ENCODE measurements at places on chromosomes 12 and 14.

GRCh38 chr12:116792403-116792802 is 54.3 kb downstream of the RNFT2 start:
- DNase-seq, result no peak

DNA sequence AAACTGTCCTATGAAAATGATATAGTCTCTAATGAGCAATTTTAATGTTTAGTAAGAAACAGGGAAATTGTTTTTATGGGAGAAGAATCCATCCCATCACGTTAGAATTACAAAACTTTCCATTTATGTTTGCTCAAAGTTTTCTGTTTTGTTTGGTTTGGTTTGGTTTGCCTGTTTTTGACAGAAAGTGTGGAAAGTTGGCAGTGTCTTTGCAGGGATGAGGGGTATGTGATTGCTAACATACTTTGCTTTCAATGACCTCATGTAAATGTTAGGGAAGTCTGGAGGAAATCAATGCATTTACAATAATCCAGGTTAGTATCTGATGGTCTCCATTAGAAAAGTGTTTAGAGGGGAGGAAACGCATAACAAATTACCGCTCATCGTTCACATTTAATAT is 12.3 kb upstream of the NAV3 start:
- DNase-seq, result no peak

DNA sequence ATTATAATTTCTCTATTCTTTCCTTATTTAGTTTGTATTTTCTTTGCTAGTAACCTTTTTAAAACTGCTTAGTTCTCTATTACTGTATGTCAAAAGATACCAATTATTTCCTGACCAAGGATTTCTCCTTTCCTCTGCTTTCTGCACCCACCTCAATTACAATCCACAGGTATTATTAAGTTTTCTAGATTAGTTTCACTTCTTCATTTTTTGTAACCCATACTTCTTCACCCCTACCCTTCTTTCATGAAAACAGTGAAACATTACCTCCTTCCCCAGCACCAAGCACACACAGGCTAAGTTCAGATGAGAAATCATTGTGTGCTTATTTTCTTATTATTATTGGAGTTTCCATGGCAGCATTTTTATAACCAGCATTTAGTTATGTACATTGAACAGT is 318.5 kb upstream of the MDGA2 start:
- no peak for DNase-seq

DNA sequence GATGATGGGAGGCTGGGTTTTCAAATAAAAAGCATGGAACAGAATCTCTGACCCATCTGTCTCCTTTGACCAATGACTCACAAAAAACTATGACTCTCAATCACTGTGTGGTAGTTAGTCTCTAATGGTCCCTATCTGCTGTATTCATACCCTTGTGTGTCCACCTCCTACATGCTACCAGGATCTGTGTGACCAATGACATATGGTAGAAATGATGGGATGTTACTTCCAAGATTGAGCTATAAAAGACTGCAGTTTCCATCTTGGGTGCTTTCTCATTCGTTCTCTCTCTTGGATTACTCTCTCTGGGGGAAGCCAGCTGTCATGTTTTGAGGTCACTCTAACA is 144.7 kb upstream of the BTG1 start:
- no peak for DNase-seq

GRCh38 chr14:39318574-39318973 is 84.9 kb downstream of the MIA2 start:
- no peak for DNase-seq

- no peak for DNase-seq
These were observed 13.1 kb upstream of the CHD4 start for GRCh38 chr12:6620137-6620884.

DNA sequence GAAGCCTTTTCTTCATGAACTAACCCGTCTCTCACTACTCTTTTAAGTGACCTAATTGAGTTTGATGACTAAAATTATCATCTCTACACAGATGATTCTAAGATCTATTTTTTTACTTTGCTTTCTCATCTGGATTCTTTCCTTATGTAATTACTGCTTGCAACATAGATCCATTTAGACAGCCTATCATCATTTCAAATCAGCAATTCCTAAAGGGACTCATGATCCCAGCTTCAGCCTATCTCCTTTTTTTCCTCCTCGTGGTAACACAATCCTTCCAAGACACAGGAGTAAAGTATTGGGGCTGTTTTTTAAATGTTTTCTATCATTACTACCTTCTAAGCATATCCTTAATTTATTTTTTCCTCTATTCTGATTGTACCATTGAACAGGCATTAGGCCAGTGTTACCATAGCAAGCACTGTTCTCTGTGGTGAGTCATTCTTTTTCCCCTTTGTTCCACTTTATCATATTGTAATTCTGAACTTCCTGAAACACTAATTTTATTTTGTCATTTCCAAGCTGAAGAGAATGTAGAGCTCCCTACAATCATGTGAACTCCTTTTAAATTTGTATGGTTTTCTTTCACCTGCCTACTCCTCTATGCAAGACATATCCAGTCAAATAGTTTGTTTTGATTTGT is 190.4 kb upstream of the FAR2 start:
- no peak for DNase-seq

DNA sequence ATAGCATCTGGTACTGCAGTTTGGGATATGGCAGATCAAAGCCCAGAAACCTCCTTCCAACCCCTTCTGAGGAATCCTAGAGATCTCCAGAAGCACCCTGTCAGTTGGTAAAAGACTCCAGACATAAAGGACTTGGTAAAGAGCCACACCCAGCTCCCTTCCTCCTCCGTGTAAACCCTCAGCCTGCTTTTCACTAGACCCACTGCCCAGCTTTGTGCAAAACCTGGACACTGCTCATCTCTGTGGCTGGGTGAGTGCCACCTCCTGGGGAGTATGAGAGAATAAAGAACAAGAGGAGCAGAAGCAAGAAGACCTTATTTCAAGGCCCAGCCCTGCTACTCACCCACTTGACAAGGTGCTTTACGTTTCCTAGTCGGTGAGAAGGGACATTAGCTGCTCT is 33.0 kb downstream of the ANO2 start:
- DNase-seq, result no peak

DNA sequence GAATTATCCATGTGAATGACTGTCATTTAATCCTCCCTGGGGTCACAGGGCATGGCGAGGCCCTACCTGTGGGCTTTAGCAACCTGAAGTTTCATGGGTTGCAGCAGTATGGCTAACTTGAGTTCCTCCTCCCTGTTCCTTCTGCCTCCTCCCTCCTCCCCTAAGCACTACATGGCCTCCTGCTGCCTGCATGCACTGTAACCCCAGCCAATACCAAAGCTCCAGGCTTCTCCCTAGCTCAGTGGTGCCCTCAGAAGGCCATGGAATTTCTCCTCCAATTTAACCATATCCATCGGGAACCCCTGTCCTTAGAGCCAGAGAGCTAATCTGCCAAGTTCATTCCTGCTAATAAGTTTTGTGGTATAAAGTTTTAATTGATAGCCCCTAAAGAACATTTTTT is 95.1 kb downstream of the NT5DC3 start:
- no peak for DNase-seq

- DNase-seq, result no peak
These were observed 151.1 kb upstream of the PKP2 start for GRCh38 chr12:33047666-33048065.

DNA sequence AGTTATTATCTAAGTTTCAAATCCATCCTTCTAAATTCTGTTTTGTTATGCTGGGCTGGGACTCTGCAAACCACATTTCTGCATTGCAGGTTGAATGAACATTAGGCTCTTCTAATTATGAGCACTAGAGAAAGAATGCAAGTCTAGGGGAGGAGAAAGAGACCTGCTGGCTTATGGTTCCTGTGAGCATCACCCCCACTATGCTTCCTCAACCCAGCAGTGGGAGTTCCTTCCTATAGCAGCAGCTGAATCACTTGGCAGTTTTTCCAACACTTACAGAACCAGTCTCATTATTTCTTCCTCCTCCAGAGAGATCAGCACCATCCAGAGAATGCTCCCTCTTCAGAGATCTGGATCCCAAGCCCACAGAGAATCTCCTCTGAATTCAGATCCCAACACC is 297.7 kb upstream of the CLEC14A start:
- DNase-seq, result no peak

GRCh38 chr12:56326533-56326932 is 7.3 kb downstream of the PAN2 start:
- DNase-seq, result no peak

DNA sequence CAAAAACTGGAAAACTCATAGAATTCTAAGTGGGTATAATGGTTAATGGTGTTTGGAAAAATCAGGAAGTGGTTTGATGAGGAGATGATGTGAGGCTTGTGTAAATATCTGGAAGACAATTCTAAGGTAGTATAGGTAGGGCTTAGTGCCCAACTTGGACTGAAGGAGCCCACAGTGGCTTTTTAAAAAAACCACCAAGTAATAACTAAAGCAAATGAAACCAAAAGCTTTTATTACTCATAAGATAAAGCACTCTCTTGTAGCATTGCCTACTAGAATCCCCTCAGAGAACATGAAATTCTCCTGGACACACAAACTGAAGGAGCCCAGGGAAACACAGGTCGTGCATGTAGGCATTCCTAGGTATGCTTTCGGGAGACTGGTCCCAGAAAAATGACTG is 324.5 kb downstream of the NELL2 start:
- DNase-seq, result no peak

GRCh38 chr12:123938679-123939480 is 33.8 kb downstream of the CCDC92 start:
- no peak for DNase-seq

DNA sequence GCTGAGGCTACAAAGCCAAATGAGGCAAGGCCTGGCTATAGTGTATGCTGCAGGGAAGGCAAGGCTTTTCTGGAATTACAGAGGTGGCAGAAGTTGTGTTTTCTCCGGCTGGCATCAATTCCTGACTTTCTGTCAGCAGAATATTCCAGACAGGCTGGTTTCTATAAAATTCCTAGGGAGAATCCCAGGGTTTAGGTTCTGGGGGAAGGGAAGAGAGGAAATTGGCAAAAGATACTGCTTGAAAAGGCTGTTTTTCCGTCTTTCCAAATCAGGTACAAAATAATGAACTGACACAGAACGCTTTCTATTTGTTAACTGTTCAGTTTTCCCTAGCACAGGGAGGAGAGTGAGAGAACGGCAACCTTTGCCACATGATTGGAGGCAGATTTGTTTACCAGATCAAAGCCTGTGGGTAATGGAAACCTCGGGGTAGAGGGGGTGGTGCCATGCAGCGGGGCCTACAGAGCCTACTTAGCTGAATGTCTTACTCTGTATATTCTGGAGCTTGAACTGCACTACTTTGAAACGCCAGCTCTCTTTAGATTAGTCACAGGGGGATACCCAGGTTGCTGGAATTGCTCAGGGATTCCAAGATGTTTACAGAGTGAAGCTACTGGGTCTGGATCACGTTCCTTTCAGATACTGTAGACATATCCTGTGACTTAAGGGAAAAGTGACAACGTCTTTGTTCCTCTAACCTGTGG is 65.8 kb upstream of the DACT1 start:
- no peak for DNase-seq

DNA sequence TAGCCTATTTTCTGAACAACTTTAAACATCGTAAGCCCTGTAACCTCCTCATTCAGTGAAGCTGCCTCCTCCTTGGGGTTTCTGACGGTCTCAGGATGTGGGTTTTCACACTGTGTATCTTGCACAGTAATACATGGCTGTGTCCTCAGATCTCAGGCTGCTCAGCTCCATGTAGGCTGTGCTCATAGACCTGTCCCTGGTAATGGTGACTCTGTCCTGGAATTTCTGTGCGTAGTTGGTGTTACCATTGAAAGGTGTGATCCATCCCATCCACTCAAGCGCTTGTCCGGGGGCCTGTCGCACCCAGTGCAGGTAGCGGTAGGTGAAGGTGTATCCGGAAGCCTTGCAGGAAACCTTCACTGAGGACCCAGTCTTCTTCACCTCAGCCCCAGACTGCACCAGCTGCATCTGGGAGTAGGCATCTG is 980.5 kb downstream of the TMEM121 start:
- no peak for DNase-seq

- DNase-seq, result no peak
These were observed 25.0 kb upstream of the NPAS3 start for GRCh38 chr14:32913725-32914124.

DNA sequence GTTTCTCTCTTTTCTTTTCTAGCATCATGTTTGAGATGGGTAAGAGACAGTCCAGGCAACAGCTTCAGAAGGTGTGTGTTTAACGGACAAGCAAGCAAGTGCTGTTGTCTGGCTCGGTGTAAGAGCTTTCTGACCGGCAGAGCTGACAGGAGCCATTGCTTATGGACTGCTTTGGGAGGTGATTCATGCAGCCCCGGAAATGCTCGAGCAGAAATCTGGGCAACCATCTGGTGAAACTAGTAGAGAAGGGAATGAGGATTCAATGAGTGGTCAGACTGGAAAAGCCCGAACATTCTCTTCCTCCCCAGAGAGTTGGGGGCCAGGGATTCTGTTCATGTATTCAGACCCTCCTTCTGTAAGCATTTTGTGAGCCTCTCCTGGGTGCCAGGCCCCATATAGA is 24.4 kb downstream of the TUNAR start:
- DNase-seq, result no peak

DNA sequence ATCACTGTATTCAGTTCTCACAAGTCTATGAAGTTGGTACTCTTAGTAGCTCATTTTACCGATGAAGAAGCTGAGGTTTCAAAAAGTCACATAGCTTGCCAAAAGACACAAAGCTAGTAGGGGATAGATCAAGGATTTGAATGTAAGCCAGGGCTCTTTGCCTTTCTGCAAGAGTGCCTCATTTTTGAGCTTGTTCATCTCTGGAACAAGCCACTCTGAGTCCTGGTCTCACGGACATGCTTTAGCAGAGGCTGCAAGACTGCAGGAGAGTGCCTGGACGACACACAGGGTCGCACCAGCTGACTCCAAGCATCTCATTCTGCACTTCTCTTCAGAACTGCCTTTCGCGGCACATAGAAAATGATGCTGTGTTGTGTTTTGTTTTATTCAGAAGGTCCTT is 3.7 kb downstream of the NUAK1 start:
- no peak for DNase-seq

GRCh38 chr14:70655110-70655826 is 13.6 kb downstream of the TTC9 start:
- no peak for DNase-seq

GRCh38 chr14:39446131-39446744 is 14.0 kb upstream of the FBXO33 start:
- no peak for DNase-seq

GRCh38 chr14:40525314-40525713 is 1081.4 kb upstream of the LRFN5 start:
- DNase-seq, result no peak

DNA sequence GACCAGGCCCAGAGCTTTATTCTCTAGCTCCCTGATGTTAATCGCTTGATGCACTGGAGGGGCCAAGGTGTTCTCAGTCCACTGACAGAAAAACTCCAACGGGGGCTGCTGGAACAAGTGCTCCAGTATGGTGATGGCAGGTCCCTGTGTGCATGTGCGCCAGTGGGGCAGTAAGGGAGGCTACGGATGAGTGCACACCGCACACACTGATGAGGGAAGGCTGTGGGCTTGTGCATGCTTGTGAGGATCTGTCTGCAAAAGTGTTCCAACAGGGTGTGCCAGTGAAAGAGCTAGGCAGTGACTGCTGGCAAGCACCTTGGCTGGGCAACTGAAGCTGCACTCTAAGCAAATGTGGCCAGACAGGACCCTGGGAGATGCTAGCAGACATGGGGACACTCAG is 229.7 kb upstream of the FOXG1 start:
- no peak for DNase-seq

GRCh38 chr12:25243680-25243990 is 7.1 kb downstream of the KRAS start:
- no peak for DNase-seq

- no peak for DNase-seq
These were observed 63.0 kb downstream of the TMEM30B start for GRCh38 chr14:61218157-61218556.
